Aorta (tissue), 5 donors: ENCODE measurements at places on chromosomes 7 and 10.
A peak's percentile ranks its signal among the peaks of the same experiment; 100 is the strongest.

GRCh38 chr10:117578490-117578889, 35.9 kb downstream of the EMX2 start:
- no peak for DNase-seq

DNA sequence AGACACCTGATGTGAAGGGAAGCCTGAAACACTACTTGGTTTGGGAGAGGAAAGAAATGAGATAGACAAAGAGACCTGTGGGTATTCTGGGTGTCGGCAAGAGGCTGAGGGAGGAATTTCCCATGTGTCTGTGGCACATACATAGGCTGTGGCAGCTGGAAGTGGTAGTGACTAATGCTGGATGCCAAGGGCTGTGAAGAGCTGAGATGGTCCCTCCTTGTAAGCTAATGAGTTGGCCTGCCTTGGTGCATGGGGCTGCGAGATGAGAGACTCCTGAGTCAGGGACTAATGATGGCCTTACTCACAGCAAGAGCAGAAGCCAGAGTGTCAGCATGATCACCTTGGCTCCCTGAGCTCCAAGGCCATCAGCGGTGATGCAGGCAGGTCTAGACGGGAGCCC, 119.0 kb upstream of the EEPD1 start:
- no peak for DNase-seq

DNA sequence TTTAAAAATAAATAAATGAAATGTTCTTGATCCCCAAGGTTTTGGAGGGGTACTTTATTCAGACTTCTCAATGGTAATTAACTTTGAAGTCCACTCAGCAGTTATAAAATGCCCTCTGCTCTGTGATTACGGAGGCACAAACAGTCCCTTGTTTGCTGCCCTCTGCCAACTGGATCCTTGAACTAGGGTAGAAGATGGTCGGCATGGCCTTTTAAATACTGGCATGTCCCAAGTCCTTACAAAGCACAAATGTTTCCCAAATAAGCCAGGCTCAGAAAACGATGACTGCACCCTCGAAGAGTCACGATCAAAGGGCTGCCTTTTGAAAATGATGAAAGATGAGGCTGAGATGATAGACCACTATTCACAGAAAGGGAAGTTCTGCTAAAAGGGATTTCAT, 47.0 kb downstream of the GFRA1 start:
- DNase-seq = no peak

- no peak for DNase-seq
These were observed 15.2 kb upstream of the NFE2L3 start for GRCh38 chr7:26136831-26137230.

DNA sequence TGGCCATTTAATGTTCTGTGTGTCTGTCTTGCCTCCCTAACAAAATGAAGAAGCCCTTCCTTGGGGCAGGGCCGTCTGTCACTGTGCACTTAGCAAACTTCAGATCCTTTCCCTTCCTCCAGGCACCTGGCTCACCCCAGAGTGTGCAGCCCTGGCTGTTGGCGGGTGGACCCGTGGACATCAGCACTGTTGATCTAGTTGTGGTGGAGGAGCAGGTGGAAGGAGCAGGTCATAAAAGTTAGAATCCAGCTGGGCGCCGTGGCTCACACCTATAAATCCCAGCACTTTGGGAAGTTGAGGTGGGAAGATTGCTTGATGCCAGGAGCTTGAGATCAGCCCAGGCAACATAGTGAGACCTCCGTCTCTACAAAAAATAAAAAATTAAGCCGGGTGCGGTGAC, 12.7 kb downstream of the RAB19 start:
- no peak for DNase-seq

DNA sequence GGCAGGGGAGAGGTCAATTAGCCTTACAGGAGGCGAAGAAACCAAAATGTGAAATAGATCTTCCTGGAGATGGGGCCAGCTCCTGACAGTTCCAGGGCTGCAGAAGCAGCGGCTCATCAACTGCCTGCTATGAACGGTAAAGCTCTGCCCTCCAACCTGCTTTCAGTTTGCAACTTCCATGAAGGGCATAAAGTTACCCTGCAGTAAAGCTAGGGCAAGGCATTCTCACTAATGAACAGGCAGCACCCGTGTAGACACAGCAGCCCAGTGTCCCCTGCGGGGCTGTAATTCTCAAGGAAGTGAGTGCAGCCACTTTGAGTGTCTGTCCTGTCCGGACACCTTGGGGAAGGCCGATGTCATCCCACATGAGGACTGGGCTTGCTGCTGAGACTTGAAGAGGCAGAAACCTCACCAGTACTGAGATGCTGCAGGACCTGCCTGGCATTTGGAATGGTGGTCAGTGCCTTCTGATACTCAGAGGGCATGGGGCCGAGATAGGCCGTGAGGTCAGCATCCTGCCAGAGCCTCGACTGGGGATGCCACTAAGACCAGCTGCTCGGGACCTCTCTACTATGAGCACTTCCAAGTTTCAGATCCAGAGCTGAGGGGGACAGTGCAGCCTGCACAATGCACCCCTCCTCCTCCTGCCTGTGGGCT, 26.1 kb upstream of the C10orf53 start:
- peak; percentile 42 for DNase-seq

GRCh38 chr10:103241262-103242011, 4.2 kb upstream of the RPEL1 start:
- DNase-seq = no peak

DNA sequence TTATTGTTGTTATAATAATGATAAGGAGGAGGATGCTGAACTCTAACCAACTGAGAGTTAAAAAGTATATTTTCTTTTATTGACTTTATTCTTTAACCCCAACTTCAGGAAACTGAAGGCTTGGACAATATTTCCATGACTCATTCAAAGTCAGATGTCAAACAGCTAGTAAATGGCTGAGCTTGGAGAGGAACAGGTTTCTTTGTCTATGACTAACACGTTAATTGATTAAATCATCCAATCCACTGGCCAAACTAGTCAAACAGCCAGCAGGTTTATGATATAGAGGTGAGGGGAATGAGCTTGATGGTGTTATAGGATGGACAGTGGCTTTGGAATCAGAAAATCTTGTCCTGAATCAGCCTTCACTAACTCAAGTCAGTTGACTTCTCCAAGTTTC, 119.1 kb upstream of the WDR11 start:
- no peak for DNase-seq

GRCh38 chr10:70763567-70763966, 21.6 kb downstream of the TBATA start:
- DNase-seq = peak; percentile 34

DNA sequence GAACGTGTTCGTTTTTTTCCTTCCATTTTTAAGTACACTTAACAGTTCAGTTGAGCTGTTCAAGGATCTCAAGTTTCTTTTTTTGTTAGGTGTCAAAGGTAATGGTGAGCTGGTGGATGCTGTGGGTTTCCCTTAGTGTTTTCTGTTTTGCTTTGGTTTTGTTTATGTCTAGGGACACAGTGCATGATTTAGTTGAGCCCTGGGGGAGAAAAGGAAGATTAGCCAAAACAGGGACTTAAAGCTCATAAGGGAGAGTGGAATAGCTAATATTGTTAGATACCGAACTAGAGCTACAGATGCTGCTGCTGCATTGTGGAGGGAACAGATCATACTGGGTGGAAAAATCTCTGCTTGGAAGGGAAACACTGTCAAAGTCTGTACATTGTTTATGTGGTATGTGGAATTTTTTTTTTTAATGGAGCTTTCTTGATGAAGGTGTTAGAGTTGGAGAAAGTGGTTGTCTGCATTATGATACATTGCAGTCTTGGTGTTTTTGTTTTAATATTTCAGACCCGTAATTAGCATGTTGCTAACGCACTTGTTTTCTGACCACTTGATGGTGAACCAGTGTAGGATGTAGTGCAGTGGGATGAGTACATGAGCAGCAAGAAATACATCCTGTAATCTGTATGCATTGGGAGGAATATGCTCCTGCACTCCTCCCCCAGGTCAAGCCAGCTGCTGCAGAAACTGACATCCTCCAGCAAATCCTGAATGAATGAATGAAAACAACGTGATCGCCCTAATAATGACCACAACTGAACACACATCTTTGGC, 2.1 kb downstream of the GLCCI1 start:
- no peak for DNase-seq
